ENCODE measurements at places on chromosomes 13 and 19.
A peak's percentile ranks its signal among the peaks of the same experiment; 100 is the strongest.

DNA sequence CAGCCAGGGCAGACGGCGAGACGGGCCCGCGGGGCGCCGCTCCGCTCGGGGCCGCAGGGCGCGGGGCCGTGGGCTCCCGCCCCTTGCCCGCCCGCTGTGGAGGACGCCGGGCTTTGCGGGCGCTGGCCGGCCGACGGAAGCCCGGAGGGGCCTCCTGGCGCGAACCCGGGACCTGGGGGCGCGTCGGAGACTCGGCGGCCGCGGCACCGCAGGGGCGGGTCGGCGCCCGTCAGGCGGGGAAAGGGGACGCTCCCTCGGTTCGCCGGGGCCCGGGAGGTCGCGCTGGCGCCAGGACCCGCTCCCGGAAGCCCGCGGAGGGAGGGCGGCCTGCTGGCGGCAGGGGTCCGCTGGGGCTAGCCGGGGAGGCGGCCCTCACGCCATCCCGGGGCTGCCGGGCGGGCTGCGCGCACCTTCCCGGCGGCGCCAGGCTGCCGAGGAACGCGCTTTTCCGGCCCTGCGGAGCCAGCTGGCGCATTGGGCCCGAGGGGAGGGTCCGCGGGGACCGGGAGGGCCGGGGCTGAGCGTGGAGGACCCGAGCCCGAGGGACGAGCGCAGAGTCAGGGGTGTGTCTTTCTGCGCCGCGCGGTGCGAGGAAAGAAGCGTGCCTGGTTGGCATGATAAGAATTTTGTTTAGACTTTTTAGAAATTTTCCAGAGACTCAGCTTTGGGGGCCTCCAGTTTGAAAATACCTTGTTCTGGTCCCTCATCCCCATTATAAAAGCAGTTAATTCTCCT is 511 bp downstream of the GARRE1 start:
- peak; percentile 15 for DNase-seq

DNA sequence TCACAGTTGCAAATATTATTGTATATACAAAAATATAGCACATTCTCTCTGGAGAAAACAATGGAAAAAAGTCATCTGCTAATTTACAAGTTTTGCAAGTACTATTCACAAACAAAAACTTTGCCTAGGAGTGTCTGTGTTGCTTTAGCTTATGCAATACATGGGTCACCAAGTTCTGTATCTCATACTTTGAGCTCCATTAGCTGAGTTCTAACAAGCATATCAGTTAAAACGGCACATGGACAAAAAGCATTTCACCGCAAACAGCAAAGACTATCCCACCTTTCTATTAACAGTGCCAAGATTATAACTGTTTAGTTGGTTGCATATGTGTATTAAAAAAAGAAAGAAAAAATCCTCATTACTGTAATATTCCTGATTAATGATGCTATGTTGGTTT is 4.6 kb downstream of the SPRY2 start:
- no peak for DNase-seq

DNA sequence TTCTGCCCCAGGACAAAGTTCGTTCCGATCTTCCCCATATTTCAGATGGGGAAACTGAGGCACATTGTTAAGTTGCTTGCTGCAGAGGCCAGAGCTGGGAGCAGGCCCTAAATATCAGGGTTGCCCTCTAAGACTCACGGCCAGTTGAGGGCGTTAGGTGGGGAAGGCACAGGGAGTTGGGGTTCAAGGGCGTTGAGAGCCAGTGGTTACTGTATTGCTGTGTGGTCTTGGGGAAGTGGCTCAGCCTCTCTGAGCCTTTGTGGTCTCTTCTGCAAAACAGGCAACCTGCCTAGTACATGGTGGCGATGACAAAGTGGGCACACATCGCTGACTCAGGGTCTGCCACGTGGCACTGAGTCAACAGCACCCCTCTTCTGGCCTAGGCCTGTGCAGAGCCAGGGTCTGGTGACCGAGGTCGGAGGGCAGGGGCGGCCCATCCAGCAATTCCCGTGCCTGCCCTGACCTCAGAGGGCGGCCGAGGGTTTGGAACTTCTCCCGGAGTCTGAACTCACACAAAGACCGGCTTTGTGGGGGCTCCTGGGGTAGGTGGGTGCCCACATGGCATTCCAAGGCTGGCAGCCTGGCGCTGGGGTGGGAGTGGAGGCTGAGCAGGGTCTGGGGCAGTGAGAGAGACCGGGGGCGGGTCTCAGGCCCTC is 10.2 kb downstream of the TNFAIP8L1 start:
- no peak for DNase-seq

DNA sequence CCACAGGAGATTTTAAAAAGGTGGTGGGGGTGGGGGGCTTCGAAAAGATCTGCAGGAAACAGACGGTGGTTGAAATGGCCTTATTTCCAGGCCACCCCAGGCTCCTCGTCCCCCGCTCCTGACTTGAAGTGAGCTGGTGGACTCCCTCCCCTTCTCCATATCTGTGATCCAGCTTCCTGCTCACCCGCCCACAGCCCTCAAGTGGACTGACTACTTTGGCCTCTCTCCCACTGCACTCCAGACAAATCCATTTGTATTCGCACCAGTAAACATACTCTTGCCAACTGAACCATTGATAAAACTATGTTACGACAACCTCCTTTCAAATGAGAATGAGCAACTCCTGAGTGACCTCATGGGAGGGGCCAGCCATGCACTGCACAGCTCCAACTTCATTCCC is 259.5 kb downstream of the COL4A1 start:
- no peak for DNase-seq

GRCh38 chr13:89923736-89924135 is 1423.8 kb upstream of the MIR17HG start:
- DNase-seq = no peak

DNA sequence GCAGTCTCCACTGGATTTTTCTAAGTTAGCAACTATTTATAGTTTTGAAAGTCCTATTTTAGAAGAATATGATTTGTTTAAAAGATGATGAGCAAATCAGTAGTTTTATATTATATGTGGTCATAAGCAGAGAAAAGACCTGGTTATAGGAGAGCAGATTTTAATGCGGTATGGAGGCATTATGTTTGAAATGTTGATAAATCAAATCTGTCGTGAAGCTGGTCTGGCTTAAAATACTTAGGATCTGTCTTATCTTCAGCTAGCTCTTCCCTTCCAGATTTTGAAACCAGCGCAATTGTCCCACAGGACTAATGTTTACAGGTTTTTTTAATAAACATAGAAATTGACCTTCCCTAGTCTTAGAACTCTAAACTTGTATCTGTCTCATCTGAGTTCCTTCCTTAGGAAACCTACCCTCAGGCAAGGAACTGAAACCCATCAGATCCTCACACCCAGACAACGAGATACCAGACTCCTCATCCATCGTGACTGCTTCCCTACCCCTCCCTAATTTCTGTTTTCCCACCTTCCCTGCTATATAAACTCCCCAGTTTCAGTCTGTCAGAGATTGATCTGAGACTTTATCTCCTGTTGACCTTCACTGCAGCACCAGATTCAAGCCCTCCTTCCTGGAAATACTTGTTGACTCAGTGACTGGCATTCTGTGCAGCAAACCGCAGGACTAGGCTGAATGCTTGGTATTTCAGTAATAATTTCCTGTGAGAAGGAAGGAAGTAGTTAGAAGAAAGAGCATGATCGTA is 37.8 kb upstream of the CXCL17 start:
- no peak for DNase-seq

- DNase-seq = peak; percentile 59
These were observed 6.0 kb downstream of the A1BG start for GRCh38 chr19:58346961-58347929.

DNA sequence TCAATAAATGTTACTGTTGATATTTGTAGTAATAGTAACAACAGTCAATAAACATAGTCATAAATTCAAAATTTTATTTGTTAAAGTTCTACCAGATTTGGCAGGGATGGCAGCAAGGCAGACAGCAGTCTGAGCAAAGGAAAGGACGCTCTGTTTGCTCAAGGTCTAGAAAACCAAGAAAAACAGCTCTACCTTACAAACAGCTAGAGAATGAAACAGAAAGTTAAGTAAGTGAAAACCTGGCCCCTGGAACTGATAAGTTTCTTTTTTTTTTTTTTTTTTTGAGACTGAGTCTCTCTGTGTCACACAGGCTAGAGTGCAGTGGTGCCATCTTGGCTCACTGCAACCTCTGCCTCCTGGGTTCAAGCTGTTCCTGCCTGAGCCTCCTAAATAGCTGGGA is 27.9 kb downstream of the ENOX1 start:
- DNase-seq = no peak

DNA sequence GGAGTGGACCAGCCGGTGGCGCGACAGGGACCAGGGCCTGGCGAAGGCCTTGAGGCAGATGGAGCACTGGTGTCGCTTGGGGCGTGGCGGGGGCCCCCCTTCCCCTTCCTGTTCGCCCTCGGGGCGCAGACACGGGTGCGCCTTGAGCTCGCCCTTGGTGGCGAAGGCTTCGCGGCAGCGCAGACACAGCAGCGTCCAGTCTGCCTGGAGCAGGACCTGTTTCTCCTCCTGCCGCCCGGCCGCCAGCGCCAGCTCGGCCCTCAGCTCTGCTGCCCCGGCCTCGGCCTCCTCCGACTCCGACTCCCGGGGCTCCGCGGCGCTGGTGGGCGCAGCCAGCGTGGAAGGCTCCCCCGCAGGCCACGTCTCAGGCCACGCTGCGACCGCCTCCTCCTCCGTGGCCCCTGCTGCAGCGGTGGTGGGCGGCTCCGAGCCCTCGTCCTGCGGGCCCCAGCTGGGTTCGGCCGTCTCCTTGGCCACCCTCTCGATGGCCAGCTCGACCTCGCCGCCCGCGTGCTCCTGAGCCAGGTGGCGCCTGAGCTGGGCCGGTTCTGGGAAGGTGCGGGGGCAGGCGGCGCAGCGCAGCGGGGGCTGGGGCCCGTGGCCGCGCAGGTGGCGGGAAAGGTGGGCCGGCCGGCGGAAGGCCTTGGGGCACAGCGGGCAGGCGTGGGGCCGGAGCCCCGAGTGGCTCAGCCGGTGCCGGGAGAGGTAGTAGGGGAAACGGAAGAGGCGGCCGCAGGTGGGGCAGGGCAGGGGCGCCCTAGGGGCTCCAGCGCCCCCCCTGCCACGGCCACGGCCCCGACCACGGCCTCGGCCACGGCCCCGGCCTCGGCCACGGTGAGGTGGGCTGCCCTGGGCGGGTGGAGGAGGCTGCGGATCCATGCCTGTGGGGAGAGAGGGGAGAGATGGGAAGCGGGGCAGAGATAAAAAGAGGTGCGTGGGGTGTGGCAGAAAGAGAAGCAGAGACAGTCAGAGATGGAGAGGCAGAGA is 1.6 kb downstream of the ZNF579 start:
- DNase-seq = no peak
